Lung microvascular endothelial cell (primary cell): ENCODE measurements at places on chromosomes 5 and 9.

DNA sequence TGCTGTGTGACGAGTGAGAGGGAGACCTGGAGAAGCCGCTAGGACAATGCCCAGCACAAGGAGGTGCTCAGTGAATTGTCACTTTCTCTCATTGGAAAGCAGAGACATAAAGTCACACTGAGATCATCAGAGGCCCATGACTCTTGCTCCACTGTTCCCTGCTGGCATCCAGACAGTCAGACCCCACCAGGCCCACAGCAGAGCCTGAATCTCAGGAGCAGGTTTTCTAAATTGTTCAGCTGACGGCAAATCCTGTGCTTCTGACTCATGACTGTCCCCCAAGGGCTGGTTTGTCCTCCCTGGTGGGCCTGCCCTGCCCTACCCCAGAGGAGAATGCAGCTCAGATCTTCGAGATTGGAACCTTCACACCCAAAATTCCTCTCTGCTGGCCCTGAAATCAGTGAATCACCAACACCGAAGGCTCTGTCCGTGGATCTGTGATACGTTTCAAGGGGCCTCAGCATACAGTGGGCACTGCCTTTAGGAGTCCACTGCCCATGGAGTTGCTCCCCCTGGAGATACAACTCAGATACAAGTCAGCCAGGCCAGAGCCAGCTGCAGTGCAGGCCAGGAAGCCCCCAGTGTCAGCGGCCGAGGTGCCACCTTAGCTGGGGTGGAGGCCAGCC is 2.7 kb downstream of the PTGES start:
- no peak for DNase-seq

DNA sequence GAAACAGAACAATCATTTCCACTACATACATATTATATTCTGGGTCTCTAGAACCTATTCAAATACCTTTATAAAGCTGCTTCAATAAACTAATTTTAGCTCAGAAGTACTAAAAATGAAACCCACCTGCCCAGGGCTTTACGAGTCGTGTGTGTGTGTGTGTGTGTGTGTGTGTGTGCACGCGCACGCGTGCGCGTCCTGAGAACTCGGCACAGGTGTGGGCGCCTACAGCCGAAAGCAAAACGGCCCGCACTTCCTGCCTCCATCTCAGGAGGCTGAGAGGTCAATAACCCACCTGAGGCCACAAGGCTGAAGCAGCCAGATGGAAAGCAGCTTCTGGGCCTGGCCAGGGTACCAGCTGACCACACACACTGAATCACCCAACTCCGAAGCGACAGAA is 3.0 kb downstream of the CLPTM1L start:
- no peak for DNase-seq

DNA sequence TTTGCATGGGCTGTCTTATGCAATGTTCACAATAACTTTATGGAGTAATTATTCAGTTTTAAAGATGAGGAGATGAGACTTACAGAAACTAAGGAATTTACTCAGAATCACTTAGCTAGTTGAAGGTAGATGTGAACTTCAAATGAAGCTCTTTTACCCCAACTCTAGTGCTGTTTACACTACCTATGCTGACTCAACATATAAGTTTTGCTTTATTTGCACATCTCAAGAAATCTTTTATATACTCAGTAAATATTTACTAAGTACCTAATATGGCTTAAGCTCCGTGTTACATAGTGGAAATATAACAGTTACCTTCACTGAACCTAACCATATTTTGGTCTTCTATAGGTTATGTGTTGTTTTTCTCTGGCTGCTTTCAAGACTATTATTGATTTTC is 293.2 kb downstream of the ANXA1 start:
- no peak for DNase-seq

GRCh38 chr5:16660982-16661381 is 44.2 kb upstream of the RETREG1 start:
- DNase-seq: no peak

GRCh38 chr5:30030101-30030500 is 1163.4 kb upstream of the CDH6 start:
- no peak for DNase-seq

GRCh38 chr9:109745335-109746283 is 34.4 kb upstream of the PALM2AKAP2 start:
- DNase-seq: no peak

DNA sequence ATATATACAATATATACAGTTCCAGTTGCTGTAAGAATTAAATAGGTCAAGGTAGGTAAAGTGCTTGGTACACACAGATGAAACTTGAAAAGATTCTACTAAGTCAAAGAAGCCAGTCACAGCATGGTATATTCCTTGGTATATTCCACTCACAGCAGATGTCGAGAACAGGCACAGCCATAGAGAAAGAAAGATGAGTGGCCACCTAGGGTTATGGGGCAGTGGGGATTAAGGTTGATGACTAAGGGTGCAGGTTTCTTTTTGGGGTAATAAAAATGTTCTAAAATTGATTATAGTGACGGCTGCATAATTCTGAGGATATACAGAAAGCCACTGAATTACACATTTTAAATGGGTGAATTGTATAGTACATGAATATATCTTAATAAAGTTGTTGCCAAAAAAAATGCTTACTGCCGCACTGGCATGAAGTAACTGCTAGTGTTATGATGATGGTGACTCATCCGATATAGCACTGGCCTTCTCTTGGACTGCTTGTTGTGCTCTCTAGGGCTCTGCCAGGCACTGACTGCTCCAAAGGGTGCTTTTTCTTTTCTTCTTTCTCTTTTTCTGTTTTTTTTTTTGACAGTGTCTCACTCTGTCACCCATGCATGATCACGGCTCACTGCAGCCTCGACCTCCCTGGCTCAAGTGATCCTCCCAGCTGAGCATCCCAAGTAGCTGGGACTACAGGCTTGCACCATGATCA is 23.5 kb downstream of the TBC1D2 start:
- peak; percentile 51 for DNase-seq

DNA sequence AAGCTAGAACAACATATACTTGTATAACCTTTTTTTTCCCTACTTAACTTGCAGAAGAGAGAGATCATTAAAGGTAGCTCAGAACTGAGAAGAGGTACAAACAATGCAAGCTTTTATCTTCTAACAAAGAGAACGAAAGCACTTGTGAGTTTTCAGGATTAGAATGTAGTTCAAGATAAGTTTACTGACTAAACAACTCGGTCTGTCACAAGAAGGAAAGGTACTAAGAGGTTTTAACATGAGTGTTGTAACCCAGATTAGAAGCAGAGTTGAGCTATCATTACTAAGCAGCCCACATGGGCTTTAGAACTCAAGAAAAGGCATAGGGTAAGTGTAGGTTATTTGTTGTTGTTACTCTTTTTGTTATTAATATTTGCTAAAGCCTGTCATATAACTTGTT is 25.2 kb downstream of the GIN1 start:
- no peak for DNase-seq

DNA sequence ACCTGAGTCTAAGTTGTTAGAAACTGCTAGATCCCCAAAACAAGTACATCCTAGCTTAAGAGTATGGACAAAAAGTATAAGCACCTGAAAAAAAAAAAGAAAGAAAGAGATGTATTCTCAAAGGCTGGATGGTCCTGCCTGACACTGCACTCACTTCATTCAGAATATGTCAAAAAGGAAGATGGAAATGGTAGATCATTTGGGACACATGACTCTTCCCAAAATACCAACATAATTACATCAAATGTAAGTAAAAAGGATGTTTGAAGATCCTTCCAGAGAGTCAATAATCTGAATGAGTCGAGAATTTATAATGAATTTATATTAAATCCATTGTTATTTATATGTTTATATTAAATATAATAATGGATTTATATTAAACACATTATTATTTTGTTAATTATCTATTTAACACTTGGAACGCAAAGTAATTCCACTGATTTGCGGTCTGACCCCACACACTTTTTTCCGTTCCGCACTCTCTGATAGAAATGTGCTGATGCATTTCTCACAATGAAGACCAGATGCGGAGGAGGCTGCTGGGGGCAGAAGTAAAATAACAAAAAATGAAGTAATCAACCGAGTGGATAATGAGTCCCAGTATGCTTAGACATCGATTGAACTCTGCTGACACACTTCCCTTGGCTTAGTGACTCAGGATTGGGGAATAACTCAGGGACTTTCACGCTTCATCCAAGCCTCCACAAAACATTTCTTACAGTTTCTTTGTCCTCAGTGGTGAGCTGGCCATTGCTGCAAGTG is 201.2 kb downstream of the ADAMTS12 start:
- DNase-seq: no peak

DNA sequence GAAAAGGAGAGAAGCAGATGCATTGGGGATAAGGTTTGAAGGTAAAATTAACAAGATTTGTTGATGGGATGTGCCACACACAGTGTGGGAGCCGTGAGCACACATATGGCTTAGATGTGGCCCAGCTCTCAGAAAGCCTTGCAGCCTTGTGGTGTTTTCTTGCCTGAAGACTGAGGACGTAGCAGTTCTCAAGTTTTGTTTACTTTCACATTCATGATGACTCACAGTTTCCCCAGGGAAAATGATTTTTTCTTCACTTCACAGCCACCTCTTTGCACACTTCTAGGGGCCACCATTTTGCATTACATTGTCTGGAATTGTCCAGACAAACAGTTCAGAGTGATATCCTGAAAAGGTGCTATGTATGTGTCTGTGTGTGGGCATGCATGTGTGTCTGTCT is 126.2 kb downstream of the BASP1 start:
- DNase-seq: peak; percentile 0

DNA sequence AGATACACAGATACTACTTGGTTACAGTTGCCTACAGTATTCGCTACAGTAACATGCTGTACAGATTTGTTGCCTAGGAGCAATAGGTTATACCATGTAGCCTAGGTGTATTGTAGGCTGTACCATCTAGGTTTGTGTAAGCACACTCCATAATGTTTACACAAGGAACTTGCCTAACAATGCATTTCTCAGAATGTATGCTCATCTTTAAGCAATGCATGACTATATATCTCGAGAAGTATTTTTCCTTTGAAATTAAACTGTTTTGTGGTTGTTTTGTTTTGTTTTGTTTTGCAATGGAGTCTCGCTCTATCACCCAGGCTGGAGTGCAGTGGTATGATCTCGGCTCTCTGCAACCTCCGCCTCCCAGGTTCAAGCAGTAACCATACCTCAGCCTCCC is 25.3 kb downstream of the LRRC70 start:
- DNase-seq: no peak

DNA sequence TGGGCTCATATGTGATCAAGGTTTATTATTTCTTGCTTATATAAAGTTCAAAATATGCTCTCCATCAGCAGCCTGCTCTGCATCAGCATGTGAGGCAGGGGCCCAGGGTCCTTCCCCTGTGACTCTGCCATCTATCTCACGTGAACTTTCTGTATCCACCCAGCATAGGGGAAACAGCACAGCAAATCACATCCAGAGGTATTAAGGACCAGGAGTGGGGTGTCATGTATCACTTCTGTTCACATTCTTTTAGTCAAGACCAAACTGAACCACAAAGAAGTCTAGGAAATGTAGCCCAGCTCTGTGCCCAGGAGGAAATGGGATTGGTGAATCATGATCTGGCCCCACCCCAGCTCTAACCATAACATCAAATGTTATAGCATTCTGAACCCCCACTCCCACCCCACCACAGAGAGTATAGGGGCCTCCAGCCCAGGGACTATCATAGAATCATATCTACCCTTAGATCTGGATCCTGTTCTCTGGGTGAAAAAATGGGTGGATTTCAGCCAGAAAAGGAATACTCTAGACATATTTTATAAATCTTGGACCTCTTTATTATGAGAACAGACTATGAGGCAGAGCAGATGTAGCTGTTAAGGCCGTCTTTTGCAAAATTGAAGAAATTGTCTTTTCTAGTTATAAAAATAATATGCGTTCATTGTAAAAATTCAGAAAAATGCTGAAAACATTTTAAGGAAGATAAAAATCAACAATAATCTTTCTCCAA is 473.7 kb downstream of the ARHGEF28 start:
- DNase-seq: no peak

DNA sequence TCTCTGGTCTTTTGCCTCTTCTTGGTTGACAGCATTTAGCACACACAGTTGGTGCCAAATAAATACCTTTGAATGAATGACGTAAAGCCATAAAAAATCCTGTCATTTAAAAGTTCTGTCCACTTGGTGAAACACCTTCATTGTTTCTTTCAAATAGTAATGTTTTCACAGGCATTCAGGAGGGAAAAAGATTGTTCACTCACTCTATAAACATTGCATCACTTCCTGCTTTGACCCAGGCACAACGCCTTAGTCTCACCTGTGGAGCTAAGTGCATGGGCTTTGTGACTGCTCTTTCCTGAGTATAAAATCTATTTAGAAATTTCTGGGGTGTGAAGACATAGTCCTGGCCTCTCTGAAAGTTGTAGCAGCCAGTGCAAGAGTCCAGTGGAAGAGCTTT is 88.9 kb upstream of the CXCL14 start:
- DNase-seq: no peak

DNA sequence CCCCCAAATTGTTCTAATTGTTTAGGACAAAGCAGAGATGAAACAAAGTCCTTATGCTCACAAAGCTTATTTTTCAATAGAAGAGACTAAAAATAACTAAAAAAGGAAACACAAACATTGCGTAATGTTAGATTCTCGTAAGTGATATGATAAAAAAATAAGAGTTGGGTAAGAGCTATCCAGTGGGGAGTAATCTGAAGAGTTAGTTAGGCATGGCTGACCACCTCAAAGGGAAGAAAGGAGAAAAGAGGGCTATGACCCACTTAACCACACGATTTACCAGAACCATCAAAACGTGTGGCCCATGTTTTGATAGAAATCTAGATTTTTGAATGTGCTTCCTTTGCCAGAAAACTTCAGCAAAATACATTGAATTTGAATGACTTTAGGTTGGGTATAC is 1296.8 kb upstream of the NUDT12 start:
- DNase-seq: no peak

GRCh38 chr5:8057769-8058168 is 188.8 kb downstream of the MTRR start:
- no peak for DNase-seq

DNA sequence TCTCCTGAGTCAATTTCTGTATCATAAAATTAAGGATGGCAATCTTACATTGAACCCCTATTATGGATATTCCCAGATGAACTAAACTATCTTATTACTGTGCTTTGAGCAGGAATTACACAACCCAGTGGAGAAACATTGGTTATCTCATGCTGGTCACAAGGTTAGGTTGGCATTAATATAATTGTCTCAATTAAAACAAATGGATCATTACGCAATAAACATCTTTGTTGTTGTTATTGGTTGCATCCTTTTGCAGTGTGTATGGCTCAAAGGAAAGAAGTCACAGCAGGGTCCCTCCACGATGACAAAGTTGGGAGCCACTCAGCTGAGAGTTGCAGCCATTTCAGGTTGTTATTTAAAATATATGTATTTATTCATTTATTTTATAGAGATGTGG is 297.0 kb upstream of the KLF4 start:
- DNase-seq: no peak

- no peak for DNase-seq
Observed at GRCh38 chr5:137516251-137516797, 17.2 kb upstream of the SPOCK1 start.

- peak; percentile 54 for DNase-seq
Observed at GRCh38 chr5:113218906-113219517, 215.8 kb downstream of the TSSK1B start.

DNA sequence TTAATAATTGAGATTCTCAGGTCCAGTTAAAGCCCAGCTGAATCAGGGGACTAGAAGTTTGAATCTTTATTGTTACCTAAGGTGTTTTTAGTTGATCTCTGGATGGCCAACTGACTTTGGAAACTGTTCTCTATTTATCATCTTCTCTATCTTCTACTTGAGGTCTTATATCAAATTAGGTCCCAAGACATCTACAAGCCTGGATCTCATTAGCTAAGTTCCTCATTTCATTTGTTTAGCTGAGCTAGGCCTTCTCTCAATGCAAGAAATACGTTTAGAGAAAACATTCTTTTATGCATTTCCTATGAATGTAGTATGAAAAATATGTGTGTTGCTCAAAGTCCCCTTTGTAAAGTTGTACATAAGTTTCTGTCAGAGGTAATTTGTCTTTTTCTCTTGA is 196.6 kb downstream of the PTTG1 start:
- no peak for DNase-seq
